Activated naive CD8-positive, alpha-beta T cell treated with anti-CD3 and anti-CD28 coated beads, Interleukin-2, amount 10 ng/mL, durations not matched to agents 7 days and 5 days (primary cell): ENCODE measurements at places on chromosomes 3 and 15.
A peak's percentile ranks its signal among the peaks of the same experiment; 100 is the strongest.

DNA sequence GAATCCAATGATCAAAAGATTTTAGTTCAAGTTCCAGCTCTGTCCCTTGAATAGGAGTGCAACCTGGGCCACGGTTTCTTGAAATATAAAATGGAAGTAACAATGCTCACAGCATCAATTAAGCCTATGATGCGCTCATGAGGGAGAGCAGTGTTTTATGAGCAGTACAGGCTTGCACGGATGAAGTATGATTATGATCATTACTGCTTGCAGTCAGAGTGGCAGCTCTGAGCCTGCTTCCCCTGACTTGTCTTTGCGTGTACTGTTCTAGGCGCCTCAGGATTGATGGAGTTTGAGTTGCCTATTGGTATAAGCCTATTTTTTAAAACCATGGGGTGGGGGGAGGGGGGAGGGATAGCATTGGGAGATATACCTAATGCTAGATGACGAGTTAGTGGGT lies 37.0 kb downstream of the ITGB5 start:
- DNase-seq: no peak

DNA sequence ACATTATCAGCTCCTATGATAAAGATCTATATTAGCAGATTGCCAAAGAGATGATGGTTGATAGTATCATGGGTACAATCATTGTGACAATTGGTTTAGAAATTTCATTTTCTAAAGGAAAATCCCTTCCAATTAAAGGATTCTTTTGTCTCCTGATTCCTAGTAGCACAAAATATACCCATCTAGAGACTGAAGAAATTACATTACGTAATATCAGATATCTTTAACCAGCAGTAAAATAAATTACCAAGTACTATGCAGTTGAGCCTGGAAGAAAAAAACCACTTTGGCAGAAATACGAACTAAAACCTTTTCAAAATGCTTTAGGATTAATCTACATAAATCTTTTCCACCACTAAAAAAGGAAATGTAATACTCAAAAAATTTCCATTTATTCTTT lies 35.6 kb upstream of the SHC4 start:
- DNase-seq: no peak

DNA sequence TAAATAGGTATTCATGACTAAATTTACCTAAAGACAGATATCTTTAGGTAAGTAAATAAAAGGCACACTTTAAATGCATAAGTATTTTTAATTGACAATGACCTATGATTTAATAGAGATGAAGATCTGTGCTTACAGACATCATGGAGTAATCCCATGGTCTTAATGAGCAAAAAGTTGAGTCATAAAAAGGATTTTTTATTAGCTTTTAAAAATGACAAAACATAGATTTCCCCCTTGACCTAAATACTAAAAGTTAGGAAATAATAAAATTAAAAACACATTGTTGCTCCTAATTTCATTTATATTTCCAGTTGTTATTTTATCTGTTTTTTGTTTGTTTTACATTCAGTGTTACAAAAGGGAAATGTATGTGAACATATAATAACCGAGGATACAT lies 1005.7 kb downstream of the ROBO1 start:
- no peak for DNase-seq

GRCh38 chr15:49060710-49061495 lies 14.7 kb upstream of the SECISBP2L start:
- DNase-seq: no peak

DNA sequence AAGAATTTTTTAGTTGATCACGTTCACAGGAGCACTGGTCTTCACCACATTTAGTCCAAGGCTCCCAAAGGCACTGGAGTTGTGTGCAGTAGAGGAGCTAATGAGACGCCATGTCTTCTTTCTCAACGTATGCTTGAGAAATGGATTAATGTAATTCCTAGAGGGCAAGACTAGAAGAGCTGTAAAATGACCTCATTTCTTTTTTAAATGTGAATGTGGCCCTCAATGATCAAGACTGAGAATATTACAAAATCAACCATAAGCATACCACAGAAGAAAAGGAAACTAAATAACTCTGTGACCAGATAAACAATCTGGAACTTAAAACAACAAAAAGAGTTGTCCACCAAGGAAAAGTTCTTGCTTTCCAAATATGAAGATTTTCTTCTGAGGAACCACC lies 112.1 kb upstream of the THBS1 start:
- no peak for DNase-seq

- DNase-seq: no peak
Measured at GRCh38 chr3:47259114-47259513, 23.5 kb downstream of the KIF9 start.

DNA sequence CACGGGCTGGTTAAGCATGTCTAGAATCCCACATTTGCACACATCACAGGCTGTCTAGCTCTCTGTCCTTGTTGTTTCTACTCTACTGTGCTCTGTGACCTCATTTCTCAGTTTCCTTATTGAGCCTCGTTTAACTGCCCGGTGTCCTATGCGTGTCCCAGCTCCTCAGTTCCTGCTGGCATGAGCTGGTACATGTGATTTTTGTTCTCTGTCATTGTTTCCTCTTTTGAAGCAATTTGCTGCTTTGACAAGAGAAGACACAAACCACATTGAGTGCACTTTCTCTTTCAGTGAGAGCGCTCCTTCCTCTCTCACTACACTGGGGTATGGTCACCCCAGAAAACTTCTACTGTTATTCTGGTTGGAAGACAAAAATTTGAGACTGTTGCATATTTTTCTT lies 563.5 kb downstream of the PDCD6IP start:
- DNase-seq: no peak

GRCh38 chr3:183508821-183509220 lies 46.7 kb downstream of the KLHL6 start:
- no peak for DNase-seq

DNA sequence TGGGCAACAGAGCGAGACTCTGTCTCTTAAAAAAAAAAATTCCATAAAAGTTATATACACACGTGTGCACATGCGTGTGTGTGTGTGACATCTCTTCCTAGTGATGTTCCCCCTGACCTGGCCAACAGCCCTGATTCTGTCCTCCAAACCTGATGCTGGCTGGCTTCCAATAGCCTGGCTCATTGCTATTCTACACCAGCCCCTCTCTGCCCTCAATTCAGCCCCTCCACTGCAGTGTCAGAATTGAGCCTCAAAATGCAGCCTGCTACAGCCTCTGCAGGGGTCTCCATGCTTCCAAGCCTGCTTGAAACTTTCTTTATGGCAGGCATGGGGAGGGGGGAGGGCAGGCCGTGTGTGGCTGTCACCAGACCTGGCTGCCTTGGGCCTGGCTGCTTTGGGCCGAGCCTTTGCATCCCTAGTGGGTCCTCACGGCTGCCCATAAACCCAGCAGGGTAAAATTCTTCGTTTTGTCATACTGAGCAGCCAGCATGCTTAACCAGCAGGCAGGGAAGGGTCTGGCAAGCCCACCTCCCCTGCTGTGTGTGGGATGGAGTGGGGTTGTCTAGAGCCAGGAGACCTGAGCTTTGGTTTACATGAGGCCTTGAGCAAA lies 22.7 kb upstream of the DOCK3 start:
- DNase-seq: no peak

DNA sequence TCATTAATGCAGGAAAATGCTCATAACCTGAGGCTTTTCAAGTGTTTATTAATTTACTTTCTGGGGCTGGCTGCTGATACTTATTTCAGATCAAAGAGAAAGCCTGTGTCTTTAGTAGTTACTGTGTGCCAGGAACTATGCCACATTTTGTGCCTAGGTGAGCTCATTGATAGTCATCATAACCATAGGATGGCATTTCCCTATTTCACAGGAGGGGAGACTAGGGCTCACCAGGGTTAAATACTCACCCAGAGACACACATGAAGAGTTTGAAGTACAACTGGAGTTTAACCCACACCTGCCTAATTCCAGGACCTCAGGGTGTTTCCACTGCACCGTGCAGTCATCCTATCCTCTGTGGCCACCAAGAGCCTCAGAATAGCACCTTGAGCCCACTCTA lies 264.4 kb upstream of the NR2E3 start:
- no peak for DNase-seq

DNA sequence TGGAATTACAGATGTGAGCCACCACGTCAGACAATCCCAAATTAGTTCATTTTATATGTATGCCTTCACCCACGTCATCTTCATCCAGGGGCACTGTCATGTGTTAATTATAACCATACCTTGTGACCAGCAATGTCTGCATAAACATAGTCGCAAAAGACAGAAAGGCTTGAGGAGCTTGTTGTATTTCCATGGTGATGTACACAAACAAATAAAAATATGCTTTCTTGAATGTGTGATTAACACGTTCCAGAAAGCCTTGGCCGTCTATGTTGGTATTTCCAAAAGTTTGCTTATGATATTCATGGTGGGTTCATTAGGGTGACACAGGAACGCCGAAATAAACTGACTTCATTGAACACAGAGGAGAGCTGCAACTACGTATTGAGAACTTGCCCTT lies 524.7 kb upstream of the ZNF717 start:
- DNase-seq: no peak

GRCh38 chr15:70762469-70763119 lies 764 bp downstream of the UACA start:
- peak; percentile 45 for DNase-seq

GRCh38 chr3:194749631-194750490 lies 64.2 kb downstream of the FAM43A start:
- no peak for DNase-seq

DNA sequence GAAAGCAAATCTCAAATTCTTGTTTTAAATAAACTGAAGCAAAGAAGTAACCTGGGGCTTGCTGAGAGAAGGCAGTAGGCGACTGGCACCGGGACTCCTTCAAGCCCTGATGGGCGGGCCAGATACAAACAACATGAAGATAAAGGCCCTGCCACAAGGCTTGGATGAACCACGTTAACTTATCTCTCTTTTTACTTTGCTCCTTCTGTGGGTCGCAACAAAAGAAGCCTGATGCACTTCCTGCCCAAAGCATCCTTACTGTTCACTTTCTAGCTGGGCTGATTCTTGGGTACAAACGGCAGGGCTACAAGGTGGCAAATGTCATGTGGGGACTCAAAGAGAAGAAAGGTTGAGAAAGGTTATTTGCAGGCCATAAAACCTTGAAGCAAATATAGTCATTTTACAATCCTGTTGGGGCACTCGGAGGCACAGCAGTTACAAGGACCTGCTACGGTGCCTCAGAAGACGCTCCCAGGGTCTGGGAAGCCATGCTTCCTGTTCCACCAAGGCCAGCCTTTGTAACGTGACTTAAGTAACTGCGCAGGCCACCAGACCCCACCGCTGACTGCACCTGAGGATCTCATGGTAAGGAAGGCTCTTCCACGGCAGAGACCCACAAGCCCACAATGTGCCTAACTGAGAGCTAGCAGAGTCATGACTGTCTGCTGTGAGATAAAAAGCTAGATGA lies 71.1 kb downstream of the CHSY1 start:
- DNase-seq: no peak

DNA sequence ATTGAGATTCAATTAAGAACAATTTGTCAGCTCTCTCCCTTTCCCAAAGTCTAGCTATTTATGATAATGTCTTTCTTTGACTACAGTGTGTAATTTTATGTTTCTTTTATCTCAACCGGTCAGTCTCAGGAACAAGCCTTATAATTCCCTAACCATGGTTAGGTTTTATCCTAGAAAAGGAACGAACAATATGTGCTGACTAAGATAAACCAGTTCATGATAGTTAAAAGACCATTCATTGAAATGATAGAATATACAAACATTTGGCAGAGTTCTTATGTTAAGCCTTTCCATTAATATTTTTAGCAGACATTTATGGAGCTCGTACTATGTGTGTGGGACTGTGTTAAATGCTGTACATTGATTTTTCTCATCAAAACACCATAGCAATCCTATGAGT lies 106.3 kb downstream of the SYNPR start:
- DNase-seq: no peak

GRCh38 chr3:25420885-25421284 lies 7.2 kb upstream of the RARB start:
- no peak for DNase-seq

DNA sequence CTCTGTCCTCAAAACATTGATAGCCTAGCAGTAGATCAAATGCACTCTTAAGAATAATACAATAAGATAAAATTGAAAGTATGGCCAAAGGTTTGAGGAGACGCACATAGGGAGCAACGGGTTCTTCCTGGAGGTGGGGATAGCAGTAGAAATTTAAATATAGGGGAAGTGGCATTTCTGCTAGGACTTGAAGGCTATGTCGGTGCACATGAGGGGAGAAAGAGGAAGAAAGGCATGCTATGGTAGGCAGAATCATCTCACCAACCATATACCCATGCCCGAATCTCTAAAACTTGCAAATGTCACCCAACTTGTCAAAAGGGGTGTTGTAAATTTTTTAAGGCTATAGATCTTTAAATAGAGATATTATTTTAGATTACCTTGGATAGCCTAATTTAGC lies 735.1 kb upstream of the LMCD1 start:
- no peak for DNase-seq

DNA sequence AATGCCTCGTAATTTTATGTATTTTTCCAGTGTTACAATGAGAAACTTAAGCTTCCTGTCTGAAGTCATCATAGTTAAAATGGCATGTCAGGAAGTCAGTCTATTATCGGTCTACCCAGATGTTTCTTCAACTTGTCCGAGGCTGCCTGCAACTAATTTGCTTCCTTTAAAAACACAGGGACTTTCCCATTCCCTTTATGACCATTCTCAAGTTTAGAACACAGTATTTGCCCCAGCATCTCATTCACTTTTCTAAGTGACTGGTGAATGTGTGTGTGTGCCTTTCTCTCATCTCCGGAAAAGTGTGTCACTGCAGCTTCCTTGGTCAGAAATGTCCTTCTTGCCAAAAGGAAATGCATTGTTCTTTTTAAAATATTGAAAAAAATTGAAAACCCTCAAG lies 466.6 kb downstream of the RAP2B start:
- DNase-seq: no peak

- no peak for DNase-seq
Measured at GRCh38 chr15:45941367-45941766, 306.5 kb downstream of the SQOR start.

DNA sequence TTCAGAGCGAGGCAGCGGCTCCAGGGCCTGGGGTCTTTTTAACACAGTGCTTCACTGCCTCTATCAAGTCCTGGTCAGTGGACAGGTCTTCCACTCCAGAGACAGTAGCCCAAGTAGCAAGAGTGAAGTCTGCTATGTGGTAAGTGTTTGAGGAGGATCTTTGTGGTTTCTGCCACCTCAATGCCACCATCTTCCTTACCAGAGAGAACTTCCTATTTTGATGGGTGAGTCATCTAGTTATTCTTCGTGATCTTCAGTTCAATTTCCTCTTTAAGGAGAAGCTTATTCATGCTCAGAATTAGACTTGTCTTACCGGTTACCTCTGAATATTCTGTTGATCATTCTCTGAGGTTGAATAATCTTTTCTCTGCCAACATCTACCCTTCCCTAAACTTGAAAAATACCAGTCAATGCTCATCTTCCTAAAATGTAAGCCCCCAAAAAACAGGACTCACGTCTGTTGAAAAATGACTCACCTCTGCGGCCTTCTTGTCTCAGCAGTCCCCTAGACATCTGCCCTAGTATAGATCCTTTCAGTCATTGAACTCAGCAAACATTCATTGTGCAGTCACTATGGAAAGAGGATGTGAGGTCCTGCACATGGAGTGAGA lies 32.2 kb upstream of the BCL6 start:
- peak; percentile 39 for DNase-seq

- DNase-seq: no peak
Measured at GRCh38 chr3:31472479-31473390, 60.0 kb upstream of the STT3B start.

- no peak for DNase-seq
Measured at GRCh38 chr3:46695962-46696894, 2.7 kb upstream of the ALS2CL start.

- no peak for DNase-seq
Measured at GRCh38 chr15:26132811-26133210, 269.7 kb upstream of the ATP10A start.
